Thoracic aorta (tissue), 2 donors: ENCODE measurements at places on chromosomes 2 and 18.

DNA sequence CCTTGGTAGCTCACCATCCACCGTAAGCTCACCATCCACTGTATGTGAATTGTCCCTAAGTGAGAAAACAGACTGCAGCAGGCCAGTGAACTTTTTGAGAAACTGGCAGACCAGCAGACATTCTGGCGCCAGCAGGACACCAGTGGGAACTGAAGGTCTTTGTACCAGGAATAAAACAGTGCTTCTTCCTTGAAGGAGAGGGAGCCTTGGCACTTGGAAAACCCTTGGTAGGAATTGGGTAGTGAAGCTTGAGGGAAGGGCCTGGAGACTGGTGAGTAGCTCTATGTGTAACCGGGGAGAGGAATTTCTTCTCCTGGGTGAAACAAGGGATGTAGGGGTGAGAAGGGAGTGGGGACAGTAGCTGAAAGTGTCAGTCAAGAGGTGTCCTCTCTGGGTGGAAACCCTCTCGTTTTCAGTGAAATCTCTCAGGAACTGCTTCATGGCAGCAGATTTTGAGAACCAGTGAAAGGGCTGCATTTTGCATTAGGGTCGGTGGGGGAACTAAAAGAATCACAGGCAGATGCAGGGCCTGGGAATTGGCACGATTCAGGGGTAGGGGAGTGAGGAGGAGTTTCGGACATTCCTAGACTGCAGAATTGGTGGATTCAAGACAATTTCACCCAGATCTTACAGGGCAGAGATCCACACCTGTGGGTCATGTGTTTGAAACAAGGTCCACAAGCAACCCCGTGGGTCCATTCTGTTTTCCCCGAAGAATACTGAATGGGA lies 131.5 kb upstream of the DLX2 start:
- DNase-seq = no peak
- H3K4me1 ChIP-seq = peaks cover 15% of the 10 kb centered on the region
- peak overlapping the region; percentile 70 for H3K4me3 ChIP-seq
- H3K27me3 ChIP-seq = no peaks in the 10 kb centered on the region
- no peak overlapping the region for H3K27ac ChIP-seq

- H3K4me1 ChIP-seq = no peaks in the 10 kb centered on the region
- no peak overlapping the region for H3K27ac ChIP-seq
These were observed 17.0 kb downstream of the VRK2 start for GRCh38 chr2:58063641-58064040.

DNA sequence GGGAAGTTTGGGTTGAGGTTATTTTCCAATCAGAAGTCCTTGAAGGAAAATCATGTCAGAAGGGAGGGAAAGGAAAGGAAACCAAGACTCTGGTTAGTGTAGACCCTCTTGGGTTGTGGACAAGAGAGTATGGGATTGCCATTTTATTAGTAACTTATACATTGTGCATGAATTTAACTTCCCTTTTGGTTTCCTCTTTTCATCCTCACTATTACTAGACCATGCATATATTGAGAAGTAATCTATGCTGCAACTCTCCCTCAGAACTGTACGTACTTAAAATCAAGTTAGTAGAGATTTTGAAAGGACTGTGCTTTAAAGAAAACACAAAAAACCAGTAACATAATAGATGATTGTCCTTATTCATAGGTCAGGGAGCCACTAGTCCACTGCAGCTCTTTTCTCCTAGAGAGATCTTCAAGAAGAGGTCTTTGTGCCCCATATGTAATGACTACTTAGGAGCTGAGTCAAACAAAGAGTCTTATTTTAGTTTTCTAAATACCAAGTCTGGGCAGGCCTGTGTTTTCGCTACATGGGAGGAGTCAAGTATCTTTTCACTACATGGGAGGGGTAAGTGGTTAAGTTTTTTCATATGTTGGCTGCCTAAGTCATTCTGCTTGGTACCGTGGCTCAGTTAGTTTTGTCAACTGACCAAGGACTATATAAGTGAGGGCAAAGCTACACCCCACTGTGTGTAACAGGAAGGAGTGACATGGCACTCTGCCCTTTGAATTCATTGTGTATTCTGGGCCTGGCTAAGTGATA lies 25.2 kb upstream of the FAM117B start:
- no peak overlapping the region for H3K27ac ChIP-seq
- no peaks in the 10 kb centered on the region for H3K27me3 ChIP-seq
- DNase-seq = no peak
- H3K4me1 ChIP-seq = peaks cover 4% of the 10 kb centered on the region

GRCh38 chr2:158473719-158474392 lies 17.1 kb downstream of the PKP4 start:
- H3K27ac ChIP-seq = no peak overlapping the region
- H3K4me1 ChIP-seq = peaks cover 19% of the 10 kb centered on the region
- DNase-seq = no peak
- H3K27me3 ChIP-seq = no peaks in the 10 kb centered on the region

- no peaks in the 10 kb centered on the region for H3K27me3 ChIP-seq
- H3K4me1 ChIP-seq = no peaks in the 10 kb centered on the region
- H3K4me3 ChIP-seq = no peak overlapping the region
- H3K36me3 ChIP-seq = no peaks in the 10 kb centered on the region
- no peak overlapping the region for H3K27ac ChIP-seq
These were observed 69.6 kb upstream of the RND3 start for GRCh38 chr2:150557020-150557600.
